Activated T-helper 1 cell treated with Interleukin-2 at 50 U/mL for 16 hours (primary cell): ENCODE measurements at places on chromosomes 1 and 21.
A peak's percentile ranks its signal among the peaks of the same experiment; 100 is the strongest.

DNA sequence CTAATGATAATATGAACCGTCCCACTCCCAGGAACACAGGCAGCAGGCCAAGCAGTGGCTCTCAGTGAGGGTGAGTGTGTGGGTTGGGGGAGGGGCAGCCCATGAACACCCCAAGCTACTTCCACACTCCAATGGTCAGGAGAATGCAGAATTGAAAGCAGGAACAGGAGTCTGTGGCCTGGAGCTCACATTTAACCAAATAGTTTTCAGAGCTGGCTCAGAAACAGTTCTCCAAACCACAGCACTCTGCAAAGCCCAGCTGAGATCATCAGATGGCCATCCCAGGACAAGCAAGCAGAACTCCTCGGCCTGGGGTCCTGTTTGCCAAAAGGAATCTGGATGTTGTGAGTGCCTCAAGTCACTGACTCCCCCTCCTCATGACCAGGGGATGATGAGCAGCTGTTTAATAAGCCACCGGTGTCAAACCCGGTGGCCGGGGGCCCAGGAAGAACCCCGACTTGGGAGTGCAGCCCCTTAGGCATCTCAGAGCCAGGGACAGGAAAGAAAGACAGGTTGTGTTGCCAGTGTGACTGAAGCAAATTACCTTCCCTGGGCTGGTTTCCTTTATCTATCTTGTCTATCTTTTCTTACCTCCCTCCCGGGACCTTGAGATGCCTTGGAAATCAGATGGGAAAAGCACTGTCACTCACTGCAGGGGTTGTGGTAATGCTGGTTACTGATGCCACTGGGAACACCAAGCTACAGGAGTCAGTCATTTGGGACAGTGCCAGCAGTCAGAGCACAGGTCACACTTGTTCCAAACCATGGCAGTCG is 20.4 kb downstream of the DEGS1 start:
- no peak for DNase-seq

DNA sequence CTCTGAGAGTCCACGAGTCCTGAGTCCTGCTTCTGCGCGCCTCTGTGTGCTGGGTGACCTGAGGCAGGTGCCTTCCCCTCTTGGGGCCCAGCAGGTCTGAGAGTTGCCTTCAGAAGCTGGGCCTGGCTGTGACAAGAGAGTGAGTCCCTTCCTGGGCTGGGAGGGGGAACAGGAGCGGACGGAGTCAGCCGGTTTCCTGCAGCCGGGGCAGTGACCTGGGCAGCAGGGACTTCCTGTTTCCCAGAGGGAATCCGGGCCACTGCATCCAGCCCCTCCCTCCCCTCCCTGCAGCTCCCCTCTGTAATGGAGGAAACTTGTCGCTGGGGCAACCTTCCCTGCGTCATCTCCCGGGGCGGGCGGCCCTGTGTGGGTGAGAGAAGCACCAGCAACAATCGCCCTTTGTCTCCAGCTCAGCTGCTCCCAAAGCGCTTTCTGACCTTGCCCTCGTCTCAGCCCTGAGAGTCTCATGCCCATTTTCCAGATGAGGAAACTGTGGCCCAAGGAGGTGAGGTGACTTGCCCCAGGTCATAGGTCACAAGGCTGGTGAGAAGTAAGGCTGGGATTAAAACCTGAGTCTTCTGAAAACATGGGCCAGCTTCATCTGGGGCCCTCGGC is 61.1 kb downstream of the SDC3 start:
- DNase-seq = no peak

GRCh38 chr21:27519361-27519760 is 552.5 kb upstream of the ADAMTS5 start:
- DNase-seq = no peak

DNA sequence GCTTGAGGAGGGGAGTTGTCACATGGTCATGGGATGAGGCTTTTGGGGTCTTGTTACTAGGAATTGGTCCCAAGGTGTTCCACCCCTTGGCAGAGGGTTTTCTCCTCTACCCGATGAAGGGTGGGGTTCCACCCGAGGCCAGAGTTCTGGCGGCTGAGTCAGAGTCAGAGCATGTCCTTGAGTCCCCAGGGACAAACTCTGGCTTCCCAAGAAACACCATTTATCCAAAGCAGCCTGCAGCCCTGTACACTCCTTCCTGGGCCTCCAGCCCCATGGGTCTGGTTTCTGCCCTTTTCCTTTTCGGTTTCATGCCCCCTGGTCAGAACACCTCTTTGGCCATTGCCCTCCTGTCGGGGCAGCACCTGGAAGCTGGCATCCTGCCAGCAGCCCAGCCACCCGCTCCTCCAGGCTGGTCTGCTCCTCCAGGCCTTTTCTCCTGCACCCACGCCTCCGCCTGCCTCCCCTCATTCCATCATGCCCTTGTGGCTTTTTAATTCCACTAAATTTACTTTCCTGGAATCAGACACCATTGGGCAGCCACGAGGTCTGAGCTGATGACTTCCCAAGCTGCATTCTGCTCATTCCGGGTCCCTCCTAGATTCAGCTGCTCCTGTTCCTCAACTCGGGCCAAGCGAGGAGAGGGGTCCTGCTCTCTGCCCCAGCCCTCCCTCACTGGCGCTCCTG is 301.7 kb upstream of the VAMP3 start:
- DNase-seq = no peak

GRCh38 chr1:26493938-26494337 is 21.7 kb downstream of the HMGN2 start:
- no peak for DNase-seq

DNA sequence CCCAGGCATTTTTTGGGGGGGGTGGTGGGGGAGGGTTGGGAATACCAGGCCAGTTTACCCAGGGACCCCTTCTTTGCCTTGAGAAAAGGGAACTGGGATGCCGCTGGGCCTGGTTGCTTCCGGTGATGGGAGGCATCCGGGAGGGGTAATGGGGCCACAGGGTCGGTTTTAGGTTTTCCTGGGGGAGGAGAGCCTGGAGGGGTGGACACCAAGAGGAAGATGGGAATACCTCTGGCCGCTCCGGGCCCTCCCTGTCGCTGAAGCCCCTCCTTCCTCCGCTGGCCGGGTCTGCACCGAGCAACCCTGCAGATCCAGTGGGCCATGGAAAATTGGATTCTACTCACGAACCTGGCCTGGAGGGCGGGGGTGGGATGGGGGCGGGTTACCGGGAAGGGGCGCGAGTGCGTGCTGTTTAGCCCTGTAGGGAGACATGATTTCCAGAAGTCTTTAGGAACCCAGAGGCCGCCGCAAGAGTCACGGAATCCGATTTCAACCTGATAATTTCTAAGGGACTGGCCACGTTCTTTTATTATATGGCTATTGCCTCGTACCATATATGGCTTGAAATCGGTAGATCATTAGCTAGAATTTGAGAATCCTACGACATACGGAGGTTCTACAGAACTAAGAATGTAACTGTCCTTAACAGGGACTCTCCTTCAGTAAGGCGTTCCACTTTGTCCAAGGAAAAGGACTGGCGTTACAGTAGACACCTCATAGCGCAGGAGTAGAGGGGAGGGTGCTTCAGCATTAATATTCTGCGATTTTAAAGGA is 749 bp downstream of the AKIRIN1 start:
- no peak for DNase-seq

DNA sequence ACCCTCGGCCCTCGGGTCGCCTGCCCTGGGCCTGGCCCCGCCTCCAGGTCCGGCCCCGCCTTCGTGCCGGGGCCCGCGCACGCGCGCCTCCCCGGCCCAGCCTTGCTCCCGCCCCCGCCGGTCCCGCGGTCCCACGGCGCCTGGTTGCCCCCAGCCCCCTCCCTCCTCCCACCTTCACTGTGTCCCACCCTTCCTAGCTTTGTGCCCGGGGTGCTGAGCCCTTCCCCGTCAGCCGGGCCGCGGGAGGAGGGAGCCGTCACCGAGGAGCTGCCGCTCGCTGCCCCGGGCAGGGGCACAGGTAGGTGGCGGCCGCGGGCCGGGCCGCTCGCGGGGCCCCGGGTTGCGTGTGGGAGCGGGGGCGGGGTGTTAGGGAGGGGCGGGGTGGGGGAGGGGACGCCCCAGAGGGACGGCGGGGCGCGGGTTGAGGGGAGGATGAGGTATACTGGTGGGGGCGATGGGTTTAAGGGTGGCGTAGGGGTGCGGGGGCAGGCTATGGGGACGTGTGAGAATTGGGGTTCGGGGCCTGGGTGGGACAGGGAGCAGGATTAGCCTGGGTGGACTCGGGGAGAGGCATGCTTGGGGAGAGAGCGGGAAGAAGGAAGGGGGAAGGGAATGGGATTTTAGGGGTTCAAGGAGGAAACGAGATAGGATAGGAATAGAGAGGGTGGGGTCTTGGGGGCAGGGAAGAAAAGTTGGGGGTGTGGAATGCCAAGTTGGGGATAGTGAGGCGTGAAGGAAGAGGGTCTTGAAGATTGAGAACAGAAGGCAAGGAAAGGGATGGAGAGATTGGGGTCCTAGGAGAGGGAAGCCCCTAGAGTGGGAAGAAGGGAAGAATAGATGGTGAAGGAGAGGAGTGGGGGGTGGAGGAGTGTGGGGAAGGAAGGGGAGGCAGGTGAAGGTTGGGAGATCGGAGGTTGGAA is at the start of gene LRRC42:
Gene LRRC42, plus strand, starts transcription at position 99 of the 920 bp plus-strand sequence. CDS start 5,650 bp downstream, outside the sequence.
- no peak for DNase-seq

DNA sequence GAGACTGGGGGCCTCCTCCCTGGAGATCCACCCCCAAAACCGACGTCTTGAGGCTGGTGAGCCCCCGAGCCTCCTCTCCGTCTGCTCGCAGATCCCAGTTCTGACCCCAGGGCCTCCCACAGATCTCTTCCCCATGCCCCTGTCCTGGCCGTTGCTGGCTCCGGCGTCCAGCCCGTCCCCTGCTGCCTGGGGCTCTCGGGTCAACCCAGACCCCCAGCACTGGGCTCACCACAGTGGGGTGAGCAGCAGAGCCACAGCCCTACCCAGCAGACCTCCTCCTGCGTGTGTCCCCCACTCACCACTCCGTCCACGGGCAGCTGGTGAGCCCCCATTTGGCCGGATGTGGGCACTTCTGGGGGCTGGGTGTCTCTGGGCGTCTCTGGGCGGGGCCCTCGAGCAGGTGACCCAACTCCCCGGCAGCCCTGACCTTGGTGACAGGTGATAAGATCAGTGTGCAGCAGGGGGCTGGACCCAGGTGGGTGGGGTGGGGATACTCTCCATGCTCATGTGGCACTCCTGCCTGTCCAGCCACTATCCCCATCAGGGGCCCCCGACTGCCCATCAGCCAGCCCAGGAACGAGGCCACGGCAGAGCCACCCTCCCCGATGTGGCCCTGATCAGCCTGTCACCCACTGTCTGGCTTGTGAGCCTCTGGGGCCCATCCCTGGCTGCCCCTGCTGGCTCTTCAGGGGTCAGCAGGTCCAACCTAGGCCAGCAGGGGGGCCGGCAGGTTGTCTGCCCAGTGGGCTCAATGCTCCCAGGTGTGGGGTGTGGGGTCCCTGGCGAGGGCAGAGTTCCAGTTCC is 709 bp downstream of the TNFRSF14 start:
- no peak for DNase-seq

- no peak for DNase-seq
Measured at GRCh38 chr21:25025596-25025995, 581.7 kb downstream of the MRPL39 start.

DNA sequence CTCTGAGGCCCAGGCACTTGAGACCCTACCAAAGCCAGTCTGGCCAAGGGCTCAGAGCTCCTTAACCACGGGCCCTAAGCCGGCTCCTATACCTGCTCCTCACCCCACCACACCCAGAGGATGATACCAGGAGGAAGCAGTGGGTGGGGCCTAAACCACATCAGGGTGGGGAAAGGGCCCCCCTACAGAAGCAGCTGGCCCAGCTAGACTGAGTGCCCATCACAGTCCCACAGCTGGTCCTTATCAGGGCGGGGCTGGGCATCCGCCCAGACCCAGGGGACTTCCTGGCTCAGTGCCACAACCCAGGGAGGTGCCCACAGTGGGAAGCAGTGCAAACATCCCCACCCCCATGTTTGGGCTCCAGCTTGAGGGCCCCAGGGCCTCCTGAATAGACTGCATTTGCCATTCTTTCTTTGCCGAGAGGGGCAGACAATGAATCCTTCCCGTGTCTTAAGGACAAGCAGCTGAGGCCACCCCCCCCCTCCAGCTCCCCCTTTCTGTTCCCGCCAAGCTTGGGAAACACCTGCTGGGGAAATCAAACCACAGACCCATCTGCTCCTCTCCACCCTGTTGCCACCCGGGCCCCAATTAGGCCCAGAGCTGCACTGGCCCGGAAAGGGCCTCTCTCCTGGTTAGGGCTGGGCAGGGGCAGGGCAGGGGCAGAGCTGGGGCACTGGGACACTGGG is 6.2 kb downstream of the E2F2 start:
- peak; percentile 23 for DNase-seq

- no peak for DNase-seq
Measured at GRCh38 chr1:155136748-155137147, 1.1 kb downstream of the SLC50A1 start.

- DNase-seq = no peak
Measured at GRCh38 chr1:233569636-233570035, 44.3 kb upstream of the KCNK1 start.

DNA sequence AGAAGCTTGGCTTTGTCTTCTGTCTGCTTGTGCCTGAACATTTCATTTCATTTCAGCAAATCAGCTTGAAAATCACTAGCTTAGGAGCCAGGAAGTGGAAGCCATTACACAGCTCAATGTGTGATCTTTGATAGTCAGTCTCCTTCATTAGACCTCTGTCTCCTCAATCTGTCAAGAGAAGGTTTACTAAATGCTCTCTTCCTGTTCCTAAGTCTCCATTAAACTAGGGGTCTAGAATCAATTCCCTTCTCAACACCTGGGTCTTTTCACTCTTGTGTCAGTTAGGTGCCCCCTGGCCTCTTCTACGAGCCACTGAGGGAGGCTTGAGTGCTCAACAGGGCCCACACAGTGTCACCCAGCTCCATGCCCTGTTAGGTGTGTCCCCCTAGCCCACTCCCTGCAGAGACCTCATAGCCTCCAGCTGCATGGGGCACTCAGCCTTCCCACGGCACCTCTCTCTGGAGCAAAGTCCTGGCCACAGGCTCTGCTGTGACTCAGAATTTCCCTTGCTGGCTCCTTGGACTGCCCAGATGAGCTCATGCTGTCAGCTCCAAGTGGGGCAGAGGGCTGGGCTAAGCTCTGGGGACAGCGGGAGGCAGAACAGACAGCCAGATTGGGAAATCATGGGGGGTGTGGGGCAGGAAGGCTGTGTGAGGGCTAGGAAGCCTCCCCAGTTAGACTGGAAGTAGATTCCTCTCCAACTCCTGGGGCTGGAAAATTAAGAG is 115.7 kb upstream of the IPO9 start:
- no peak for DNase-seq

GRCh38 chr21:17622018-17622417 is 9.3 kb upstream of the BTG3 start:
- DNase-seq = no peak

GRCh38 chr1:3242408-3243260 is 173.6 kb downstream of the PRDM16 start:
- DNase-seq = no peak
